ENCODE measurements at places on chromosomes 4 and X. TPM values are rescaled to one million over a fixed set of nuclear protein-coding genes. Genes with fewer than 3 reads are reported as not detected.
A peak's percentile ranks its signal among the peaks of the same experiment; 100 is the strongest.

GRCh38 chrX:47143894-47144625 lies 442 bp downstream of the NDUFB11 start:
- no peak for DNase-seq

Gene FABP2
- total RNA-seq = 2.9 TPM

- DNase-seq = no peak
These were observed 42.3 kb downstream of the ATRX start for GRCh38 chrX:77743720-77744119.

GRCh38 chrX:12329476-12329875 lies 191.2 kb downstream of the FRMPD4 start:
- no peak for DNase-seq

Gene UBA6
- 50.6 TPM for total RNA-seq

GRCh38 chr4:40583850-40584439 lies 45.7 kb downstream of the RBM47 start:
- DNase-seq = no peak

DNA sequence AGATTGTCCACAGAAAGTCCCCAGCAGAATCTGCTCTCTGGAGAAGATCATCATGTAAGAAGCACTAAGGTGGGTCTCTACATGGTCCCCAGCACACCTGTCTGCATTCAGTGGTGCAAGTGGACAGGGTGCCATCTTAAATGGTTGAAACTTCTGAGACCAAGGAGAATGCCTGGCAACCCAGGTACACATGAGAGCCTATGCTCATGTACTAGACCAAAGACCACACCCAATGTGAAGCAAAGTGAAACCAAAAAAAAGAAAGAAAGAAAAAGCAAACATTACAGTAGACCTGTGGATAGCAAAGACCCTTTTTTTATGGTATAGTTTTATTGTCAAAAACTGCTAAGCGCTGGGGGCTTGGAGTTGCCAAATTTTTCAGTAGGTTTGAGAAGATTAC lies 15.0 kb downstream of the CD40LG start:
- no peak for DNase-seq

Gene GIMD1
- 3.4 TPM for total RNA-seq

DNA sequence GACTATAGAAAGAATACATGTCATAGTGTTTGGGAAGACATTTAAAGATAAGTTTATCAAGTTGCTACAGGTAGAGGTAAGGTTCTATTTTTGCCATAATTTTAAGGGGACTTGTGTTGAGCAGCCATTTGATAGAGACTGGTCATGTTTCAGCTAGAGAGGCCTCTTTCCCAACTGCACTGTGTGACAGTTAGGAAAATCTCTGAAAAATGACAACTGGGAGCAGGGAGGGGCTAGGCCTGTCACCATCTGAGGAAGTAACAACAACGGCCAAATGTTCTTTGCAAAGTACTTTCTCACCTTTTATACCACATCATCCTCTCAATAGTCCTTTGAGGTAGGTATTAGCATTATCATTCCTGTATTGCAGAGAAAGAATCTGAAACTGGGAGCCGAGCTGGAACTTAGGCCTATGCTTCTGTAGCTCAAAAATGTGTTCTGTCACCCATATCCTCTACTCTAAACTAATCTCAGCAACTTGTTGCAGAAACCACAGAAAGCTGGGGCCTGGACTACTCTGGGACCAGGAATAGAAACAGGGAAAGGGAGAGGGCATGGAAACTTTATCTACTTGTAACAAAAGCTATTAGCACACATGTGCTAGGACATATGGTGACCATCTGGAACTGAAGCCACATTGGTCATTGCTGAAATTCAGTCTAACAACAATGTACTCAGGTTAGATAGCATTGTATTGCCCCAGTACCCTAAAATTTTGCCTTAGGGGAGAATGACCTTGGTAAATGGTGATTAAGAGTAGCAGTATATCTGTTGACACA lies 198.9 kb downstream of the MID1IP1 start:
- DNase-seq = no peak

DNA sequence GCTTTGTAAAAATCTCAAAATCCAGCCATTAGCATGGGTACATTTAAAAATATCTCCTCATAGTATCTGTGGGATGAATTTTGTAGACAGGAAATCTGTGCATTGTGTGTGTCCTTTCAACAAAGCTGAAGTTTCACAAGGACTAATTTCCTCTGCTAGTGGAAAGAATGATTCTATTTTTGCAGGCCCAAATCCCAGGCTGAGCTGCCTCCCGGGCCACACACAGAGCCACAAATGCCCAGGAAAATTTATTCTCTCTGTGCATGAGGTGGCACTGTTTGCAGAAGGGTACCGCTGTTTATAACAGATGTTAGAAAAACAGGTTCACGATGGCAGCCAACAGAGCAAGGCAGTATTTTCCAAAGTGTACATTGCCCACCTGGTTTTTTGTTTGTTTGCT lies 11.0 kb upstream of the VCX3B start:
- DNase-seq = peak; percentile 10

DNA sequence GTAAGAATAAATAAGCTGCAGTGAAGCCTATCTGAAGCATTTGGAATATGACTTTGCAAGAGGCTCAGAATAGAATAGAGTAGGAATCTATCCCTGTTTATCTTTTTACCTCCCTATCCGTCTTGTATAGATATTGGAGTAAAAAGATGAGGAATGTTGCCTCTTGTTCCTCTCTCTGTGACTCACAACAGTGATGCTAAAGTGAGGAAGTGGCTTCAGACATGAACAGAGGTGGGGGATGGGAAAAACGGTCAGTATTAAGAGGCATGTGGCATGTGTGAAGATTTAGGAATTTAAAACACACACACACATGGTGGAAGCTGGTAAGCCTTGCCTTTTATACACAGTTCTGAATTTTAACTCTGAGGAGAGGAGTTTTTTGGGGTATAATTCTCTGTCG lies 3.8 kb upstream of the DCAF4L1 start:
- DNase-seq = no peak

- DNase-seq = no peak
These were observed 49.8 kb downstream of the OSTC start for GRCh38 chr4:108700081-108700757.

Gene MAML3
- total RNA-seq = 5.8 TPM

Gene APLN
- total RNA-seq = 1.2 TPM

GRCh38 chr4:48162162-48162561 lies 28.1 kb upstream of the TXK start:
- DNase-seq = no peak

DNA sequence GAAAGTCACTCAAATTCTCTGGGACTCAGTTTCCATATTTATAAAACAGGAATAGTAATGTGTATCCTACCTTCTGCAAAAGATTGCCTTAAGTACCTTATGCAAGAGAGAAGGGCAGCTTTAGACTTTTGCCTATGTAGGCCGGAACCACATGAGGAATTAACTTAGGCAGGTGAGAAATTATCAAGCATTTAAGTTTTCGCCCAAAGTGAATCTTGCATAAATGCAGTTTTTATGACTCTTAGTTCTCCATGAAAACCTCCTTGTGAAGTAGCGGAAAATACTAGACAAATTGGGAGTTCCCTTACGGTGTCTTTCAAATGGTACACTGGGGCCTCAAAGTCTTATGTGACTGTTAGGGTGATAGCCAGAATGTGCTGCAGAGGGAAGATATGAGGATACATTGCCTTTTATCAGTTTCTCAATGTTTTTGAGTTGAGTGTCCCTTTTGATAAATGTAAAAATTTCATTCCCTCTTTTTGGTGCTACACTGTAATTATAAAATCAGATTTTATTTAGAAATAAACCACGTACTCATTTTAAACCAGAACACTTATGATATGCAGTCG lies 2.6 kb downstream of the SH2D1A start:
- DNase-seq = no peak
